ENCODE measurements at places on chromosomes 5 and 9.

DNA sequence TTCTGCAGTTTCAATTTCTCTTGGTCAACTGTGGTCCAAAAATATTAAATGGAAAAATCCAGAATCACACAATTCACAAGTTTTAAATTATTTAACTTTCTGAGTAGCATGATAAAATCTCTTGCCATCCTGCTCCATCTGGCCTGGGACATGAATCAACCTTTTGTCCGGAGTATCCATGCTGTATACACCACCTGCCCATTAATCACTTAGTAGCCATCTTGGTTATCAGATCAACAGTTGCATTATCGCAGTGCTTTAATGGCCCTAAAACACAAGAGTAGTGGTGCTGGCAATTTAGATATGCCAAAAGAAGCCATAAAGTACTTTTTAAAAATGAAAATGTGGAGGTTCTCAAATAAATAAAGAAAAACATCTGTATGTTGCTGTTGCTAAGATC is 25.3 kb downstream of the EFCAB9 start:
- no peak for DNase-seq

DNA sequence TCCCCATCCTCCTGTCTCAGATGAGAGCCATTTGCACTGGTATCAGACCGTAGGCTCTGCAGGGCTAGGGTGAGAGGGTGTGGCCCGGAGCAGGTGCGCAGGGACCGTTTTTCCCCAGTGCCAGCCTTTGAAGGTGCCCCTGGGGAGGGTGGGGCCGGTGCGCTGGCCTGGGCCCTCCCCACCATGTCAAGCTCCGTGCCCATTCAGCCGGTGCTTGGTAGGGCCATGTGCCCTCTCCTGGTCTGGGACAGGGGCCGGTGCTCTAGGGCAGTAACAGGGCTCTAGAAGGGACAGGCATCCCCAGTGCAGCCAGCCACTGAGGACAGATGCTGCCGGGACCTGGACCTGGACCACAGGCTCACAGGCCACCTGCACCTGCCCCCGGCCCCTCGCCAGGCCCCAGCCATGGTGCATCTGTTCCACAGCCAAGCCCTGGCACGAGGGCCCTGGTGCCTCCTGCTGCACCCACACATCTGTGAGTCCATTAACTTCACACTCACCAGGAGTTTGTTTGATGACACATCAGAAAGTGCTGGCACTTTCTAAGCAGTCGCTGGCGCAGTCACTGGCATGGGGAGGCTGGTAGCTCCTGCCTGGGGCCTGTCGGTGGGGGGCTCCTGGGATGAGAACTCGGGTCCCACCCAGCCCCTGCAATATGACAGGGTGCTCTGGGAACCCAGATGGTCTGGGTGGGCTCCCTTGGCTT is 5.0 kb upstream of the QRFP start:
- no peak for DNase-seq

DNA sequence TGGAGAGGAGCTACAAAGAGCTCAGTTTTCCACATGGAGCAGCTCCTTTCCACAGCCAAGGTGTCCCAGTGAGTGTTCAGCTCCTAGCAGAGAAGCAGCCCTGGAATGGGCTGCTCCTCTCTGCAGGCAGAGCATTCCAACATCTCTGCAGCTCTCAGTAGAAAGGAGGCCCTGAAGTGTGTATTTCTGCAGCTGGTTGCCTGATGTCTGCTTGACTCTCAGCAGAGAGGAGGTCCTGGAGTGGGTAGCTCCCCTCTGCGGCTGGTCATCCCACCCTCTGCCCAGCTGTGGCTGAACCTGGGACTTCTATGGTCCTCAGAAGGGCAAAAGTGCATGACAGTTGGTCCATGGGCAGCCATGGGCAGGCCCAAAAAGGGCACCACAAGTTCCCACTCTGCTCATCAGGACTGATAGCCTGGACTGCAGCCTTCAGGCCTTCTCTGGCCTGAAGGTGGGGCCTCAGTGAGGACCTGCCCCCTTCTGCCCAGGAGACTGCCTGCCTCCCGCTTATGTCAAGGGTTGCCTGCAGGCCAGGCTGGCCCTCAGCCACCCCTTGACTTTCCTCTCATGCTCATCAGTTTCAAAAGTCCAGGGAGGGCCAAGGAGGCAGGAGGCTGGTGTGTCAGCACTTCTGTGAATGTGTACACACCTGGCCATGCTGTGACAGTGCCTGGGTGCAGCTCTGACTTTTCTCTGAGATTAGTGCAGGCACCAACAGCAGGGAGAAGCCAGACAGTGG is 605.9 kb upstream of the FAM174A start:
- DNase-seq: no peak

DNA sequence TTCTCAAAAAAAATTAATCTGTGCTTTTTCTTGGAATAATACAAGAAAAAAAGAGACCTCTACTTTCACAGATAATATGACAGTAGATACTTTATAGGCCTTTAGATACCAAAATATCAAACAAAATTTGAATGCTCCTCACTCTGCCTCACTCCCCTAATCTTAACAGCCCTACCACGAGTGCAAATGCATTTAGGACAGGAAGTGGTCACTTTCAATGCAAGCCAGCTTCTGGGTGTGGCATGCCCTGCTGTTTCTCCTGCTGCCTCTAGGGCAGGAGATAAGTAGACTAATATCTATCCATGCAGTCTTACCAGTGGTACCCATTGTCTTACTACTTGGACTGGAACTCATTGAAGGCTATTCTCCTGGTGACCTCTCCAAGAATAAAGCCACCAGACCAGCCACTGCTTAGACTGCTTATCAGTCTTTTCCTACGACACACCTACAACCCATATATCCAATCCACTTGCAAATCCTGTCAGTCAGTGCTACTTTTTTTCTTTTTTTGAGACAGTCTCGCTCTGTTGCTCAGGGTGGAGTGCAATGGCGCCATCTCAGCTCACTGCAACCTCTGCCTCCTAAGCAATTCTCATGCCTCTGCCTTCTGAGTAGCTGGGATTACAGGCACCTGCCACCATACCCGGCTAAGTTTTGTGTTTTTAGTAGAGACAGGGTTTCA is 23.0 kb downstream of the FRRS1L start:
- DNase-seq: no peak

- no peak for DNase-seq
Observed at GRCh38 chr9:97564291-97565175, 63.1 kb downstream of the TMOD1 start.

GRCh38 chr9:63859475-63860215 is 1425.4 kb downstream of the FOXD4L5 start:
- no peak for DNase-seq

DNA sequence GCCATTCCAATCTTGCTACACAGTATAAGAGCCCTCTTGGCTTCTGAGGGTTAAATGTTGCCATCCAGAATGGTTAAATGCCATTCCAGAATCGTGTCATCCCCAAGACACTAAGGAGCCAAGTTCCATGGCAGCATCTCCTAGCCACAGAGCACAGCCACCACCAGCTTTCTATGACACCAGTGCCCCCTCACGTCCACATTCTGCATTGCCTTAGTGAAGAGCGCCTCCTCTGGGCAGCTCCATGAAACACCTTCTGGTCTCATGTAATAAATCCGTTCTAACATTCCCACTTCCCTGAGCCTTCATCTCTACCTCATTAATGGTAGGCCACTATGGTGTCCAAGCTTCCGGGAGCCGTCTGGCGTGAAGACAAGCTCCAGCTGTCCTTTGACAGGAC is 12.4 kb downstream of the CBY3 start:
- DNase-seq: no peak

DNA sequence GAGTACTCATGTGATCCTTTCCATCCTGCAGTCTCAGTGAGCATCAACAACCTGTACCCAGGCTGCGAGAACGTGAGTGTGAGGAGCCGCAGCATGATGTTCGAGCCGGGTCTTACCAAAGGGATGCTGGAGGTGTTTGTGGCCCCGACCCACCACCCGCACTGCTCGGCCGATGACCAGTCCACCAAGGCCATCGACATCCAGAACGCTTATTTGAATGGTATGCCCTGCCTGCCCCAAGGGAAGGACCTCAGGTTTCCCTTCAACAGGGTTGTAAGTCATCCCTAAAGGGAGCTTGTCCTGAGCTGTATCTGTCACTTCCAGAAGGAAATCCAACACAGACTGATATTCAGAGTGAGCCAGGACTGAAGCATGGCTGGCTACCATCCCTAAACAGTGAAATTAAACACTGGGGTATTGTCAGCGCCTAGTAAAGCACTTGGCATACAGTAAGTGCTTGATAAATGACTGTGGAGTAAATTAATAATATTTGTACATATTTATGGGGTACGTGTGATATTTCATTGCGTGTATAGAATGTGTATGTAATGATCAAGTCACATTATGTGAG is 39.3 kb upstream of the CTSL start:
- DNase-seq: no peak

GRCh38 chr5:52743970-52744369 is 43.7 kb upstream of the ITGA1 start:
- no peak for DNase-seq

GRCh38 chr9:133359399-133360175 is 3.2 kb downstream of the SURF2 start:
- DNase-seq: no peak

DNA sequence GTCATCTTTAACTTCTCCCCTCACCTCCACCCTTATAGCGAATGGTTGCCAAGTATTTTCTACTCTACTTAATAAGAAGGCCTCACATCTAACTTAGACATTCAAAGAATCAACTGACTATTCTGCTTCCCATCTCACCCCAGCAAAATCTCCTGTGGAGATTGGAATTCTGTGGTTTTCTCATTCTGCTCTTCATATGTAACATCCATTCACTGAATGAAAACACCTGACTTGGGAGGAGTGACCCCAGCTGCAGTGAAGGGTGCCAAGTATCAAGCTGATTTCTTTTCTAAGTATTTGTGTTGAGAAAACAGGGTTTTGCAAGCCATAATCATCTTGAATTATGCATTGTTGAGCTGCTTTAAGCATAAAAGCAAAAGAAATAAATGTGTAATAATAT is 42.5 kb upstream of the TAF1L start:
- DNase-seq: no peak

DNA sequence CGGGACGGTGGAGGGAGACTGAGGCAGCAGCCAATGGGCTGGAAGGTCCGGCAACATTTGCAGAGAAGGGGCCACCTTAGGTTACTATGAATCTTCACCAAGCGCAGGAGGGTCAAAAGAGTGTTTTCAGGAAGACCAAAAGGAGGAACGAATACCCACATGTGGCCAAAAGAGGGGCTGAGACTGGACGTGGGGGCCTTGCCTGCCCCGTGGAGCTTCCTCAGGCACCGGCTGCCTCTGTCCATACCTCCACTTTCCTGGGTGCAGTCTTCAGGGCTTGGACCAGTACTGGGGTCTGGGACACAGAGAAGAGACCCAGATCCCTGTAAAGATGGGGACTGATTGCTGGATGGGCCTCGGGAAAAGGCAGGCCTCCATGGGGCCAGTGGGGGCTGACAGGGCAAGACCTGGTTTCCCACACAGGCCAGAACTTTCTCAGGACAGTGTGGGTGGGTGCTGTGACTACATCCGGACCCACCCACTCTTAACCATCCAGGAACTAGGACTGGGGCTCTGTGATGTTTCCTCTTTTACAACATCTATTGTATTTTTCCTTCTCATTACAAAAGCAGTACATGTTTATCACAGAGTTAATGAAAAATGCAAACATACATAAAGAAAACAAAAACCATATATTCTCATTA is 294.7 kb downstream of the ZSWIM6 start:
- DNase-seq: no peak

GRCh38 chr5:16867577-16867953 is 68.5 kb downstream of the MYO10 start:
- DNase-seq: no peak

DNA sequence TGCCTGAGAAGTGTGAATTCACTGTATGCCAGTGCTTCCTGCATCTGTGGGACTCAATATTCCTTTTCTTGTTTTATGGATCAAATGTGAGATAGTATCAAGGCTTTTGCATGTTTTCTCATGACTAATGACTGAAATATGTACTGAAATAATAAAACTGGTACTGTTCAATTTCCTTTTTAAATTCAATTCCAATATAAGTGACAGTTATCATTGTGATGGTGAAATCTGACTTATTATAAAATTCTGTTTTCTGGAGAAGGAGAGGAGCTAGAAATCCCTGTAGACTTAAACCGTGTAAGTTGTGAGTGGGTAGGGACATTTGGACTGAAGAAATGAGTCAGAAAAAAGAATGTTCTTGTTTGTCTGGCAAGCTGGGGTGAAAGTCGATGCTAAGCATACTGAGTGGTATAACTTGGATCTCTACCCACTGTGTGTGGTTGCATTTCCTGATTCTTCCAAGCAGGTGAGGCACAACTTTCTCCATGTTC is 245.2 kb downstream of the EFNA5 start:
- DNase-seq: no peak

GRCh38 chr5:149823375-149823774 is 93.3 kb downstream of the PPARGC1B start:
- DNase-seq: no peak

DNA sequence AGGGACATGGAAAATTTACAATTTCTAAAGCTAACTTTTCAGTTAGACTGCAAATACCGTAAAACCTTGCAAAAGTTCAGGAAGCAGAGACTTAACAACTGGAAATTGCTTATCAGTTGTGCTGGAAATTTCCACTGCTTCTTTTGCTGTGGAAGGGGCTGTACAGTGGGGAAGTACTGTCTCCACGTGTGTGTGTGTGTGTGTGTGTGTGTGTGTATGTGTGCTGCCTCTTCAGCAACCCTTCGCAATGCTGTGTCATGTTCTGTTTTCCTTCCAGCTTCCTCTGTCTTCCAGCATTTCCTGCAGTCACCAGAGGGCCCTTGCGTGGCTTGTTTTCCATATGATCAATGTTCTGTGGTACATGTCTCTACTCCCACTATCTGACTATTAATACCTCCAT is 87.5 kb upstream of the RANBP3L start:
- no peak for DNase-seq

DNA sequence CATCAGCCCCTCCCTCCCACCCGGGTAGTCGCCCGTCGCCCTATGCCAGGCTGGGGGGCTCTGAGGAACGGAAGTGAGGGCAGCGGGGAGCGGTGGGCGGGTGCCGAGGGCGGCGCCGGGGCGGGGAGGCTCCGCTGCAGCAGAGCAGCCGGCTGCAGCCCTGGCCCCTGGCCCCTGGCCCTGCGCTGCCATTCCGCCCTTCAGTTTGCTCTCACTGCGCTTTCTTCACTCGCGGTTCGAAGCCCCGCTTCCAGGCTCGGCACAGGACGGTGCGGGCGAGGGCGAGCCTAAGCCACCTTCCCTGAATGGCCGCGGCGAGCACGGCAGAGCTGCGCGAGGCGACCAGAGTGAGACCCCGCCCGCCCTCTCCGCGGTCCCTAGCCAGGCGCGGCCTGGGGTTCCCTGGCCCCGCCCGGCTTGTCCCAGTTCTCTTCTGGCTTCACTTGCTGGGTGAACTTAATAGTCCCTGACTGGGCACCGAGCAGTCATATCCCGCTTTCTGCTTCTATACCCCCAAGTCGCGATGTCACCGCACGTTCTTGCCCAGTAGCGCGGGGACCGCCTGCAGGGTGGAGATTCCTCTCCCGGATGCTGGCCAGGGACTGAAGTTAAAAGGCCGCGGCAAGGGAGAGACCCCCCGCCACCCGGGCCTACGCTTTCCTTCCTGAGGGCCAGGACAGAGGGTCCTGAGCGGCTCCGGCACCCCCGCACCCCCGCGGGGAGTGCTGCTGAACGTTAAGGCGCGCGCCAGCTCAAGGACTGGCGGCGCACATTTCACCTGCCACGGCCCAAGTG is 623 bp upstream of the TRIM36 start:
- no peak for DNase-seq

Data from activated CD4-positive, CD25-positive, alpha-beta regulatory T cell treated with anti-CD3 and anti-CD28 coated beads, Interleukin-2, amount 50 U/mL, for 16 hours (primary cell).